CD4-positive, alpha-beta T cell treated with Interleukin-4 for 4 hours (primary cell): ENCODE measurements at places on chromosomes 7 and 10.

DNA sequence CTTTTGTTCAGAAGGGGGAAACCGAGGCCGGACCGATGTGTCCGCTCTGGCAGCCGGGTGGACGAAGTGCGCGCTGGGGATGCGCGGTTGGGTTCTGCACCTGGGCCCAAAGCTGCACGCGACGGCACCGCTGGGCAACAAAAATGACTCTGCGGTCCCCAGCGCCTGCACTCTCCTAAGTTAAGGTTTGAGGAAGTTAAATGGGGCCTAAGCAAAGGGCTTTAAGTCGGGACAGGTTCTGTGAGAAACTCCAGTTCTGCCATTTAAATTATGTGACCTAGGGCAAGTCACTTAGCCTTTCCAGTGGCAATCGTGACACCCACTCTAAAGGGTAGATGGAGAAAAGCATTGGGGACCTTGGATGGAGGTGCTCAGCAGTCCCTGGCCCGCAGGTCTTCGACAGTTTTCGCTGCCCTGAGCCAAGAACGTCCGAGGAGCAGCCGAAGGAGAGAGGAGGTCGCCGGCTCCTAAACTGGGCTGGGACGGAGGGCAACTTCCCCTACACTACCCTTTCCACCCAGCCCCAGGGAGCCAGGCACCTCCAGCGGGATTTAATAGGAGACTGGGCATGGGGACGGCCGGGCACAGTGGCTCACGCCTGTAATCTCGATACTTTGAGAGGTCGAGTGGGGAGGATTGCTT lies 534 bp upstream of the ACBD5 start:
- peak; percentile 18 for DNase-seq

GRCh38 chr7:91517201-91517785 lies 253.1 kb downstream of the FZD1 start:
- DNase-seq = no peak

DNA sequence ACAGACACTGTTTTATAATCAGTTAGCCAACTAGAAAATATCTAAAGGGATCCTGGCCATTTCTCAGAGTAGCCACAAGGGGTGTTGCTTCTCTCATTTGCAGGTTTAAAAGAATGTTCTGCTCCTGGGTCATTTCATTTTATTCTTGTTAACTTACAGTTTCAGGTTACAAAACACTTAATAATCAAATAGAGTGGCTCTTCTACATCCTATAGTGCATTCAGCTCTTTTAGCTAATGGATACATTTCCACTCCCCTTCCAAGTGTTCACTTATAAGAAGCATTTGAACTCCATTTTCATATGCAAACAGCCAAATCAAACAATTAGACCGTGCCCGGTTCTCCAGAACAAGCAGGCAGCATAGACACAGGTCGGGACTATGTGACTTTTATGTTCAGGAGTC lies 117.5 kb downstream of the TRIL start:
- DNase-seq = no peak

DNA sequence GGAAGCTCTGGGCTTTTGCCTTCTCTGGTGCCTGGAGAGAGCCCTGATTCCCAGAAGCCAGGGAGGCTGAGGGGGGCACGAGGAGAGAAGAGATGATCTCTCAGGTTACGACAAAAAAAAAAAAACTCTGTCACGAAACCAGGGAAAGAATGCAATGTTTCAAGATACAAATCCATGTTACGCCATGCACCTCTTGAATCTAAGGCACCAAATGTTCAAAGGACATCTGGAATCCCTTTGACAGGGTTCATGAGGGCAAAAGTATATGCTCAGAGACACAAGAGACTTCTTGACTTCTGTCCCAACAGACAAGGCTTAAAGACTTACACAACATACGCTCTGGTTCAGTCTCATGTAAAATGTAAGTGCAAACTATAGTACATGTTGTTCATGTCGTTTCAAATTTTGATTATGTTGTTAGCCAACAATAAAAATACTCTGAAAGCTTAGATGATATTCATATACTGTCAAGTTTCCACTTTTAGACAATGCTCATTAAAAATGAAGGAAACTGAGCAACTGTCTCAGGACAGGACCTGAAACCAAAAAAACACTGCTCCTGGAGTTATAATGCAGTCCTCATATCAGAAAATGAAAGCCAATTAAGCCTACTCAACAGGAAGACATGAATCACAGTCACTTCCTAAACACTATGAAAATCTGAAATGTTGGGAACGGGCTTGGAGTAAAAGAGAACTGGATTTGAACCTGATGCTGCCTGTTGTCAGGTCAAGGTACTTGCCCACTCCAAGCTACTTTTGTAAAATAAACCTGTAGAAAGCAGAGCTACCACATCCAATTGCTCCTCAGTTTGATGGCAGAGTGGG lies 72.3 kb downstream of the CHCHD3 start:
- DNase-seq = no peak

DNA sequence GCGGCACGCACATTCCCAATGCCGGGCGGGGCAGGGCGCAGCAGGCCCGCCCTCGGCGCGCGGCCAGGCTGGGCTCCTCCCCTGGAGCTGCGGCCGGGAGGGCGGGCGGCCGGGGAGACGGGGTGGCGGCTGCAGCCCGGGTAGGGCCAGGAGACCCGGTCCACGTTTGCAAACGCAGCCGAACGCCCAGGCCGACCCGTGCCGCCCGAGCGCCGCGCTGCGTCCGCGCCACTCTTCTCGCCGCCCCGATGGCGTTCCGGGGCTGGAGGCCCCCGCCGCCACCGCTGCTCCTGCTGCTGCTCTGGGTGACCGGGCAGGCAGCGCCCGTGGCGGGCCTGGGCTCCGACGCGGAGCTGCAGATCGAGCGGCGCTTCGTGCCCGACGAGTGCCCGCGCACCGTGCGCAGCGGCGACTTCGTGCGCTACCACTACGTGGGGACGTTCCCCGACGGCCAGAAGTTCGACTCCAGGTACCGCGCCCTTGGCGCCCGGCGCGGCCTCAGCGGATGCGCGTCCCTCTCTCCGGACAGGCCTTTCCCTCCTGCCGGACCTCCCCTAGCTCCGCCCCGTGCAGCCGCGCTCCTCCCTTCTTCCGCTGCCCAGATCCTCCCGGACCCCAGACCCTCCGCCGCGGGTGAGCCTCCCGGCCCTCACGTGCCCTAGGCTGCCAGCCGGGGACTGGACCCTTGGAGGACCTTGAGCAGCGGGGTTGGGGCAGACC lies at the start of gene FKBP9:
Gene FKBP9 (plus strand): TSS at position 115 of the 720 bp plus-strand sequence. CDS start 134 bp downstream, at position 249.
- DNase-seq = no peak

GRCh38 chr10:62053860-62054259 lies 152.4 kb downstream of the ARID5B start:
- DNase-seq = no peak

DNA sequence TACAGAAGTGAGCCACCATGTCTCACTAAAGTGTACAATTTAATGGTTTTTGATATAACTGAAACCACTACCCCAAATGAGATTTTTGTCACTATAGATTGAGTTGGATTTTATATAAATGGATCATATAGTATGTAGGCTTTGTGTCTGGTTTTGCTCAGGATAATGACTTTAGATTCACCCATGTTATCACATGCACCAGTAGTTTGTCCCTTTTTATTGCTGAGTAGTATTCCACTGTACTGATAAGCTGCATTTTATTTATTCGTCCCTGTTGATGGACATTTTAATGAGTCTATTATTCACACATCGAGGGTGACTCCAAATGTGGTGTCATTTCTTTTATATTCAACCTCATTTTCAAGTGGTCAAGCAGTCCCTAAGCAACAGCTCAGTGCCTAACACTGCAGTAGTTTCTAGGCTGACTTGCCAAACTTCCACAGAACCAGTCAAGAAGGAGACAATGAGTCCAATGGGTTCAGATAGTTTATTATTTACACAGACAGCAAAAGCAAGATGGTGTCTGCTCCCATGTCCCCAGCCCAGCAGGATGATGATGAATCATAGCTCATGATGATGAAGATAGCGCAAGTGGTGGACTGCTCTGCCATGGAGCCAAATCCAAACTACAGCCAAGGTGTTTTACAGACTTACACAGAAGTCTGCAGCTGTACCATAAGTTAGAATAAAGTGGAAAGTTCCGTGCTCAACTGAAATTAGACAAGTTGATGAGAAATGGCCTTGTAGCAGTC lies 6.6 kb upstream of the FMC1 start:
- DNase-seq = no peak

GRCh38 chr10:119523895-119524719 lies 18.4 kb downstream of the RGS10 start:
- DNase-seq = no peak

GRCh38 chr7:130272381-130273080 lies 5.9 kb downstream of the CPA2 start:
- DNase-seq = no peak

DNA sequence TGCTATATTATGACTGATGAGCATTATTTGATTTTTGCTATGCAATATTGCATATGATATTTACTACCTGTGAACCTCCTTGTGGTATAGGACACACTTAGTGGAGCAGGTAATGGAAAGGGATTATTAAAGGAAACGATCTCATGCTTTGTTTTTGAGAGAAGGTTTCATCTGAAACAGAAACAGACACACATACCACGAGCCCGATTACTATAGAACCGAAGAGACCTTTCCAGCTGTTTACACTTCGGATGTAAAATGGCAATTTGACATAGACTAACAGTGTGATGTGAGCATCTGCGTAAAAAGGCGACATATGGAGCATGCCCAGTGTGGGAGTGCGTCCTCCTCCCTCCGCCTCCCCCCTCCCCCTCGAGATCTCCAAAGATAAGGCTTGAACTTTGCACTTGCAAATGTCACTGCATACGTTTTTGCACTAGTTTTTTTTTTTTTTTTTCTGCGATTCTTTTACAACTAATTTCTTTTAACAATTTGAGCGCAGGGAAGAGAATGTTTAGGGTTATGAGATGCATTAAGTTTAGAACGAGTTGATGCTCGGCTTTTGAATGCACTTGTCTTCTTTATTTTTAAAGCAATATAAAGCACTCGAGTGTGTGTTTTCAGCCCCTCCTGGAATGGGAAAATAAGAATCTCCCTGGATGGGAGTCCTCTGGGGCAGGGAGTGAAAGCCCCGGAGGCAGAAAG lies 251.0 kb downstream of the NSUN6 start:
- no peak for DNase-seq

- no peak for DNase-seq
These were observed 2.2 kb upstream of the KCTD7 start for GRCh38 chr7:66626331-66626934.

DNA sequence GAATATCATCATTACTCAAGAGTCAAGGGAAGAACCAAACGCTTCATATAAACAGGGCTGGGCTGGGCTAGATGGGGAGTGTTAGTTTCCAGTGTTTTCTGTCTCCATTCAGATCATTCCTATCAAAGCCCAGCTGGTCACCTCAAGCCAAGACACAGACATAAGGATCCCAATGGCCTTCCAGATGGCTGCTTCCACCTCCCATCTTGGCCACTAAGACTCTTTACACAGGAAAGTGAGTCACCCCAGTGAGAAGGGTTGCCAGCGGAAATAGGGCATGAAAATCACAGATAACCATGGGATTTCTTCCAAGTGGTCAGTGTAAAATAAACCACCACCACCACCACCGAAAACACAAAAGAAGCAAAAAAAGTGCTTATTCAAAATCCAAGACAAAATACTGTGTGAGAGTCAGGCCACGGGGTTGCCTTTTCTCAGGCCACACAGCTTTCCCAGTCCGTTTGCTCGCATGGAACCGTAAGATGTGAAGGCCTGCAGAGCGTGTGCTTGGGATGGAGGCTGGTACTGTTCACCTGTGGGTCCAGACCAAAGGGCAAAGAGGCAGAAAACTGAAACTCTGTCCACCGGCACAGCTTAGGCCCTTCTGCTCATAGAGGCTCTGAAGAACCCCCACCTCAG lies 5.6 kb downstream of the PRSS2 start:
- no peak for DNase-seq

DNA sequence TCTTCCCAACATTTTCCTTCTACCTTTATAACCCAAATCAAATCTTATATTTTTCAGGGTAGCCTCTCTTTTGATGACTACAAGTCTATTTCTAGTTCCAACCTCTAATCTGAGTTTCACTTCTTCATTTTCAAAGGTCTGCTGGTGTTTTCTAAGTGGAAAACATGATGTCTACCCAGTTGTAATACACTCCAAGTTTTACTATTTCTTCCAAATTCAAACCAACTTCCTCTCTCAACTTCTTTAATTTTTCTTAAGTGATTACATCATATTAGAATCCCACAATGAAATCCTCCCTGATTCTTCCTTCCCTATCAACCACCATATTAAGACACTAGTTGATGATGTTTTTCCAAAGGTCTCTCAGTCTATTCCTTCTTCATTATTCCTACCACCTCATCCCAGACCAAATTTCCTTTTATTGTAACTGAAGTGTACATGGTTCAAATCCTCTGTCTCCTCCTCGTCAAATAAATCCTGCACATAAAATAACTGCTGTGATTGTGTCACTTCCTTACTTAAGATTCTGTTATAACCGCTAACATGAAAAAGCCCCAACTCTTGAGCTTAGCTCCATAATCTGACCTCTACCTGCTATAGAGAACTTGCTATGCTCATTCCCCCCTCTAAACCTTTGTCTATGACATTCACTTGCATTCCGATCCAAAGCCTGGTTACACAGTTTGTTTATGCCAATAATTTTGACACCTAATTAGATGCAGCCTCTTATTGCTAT lies 12.7 kb downstream of the TAS2R38 start:
- DNase-seq = peak; percentile 10

- no peak for DNase-seq
These were observed 207.1 kb upstream of the NFE2L3 start for GRCh38 chr7:25944777-25945515.

DNA sequence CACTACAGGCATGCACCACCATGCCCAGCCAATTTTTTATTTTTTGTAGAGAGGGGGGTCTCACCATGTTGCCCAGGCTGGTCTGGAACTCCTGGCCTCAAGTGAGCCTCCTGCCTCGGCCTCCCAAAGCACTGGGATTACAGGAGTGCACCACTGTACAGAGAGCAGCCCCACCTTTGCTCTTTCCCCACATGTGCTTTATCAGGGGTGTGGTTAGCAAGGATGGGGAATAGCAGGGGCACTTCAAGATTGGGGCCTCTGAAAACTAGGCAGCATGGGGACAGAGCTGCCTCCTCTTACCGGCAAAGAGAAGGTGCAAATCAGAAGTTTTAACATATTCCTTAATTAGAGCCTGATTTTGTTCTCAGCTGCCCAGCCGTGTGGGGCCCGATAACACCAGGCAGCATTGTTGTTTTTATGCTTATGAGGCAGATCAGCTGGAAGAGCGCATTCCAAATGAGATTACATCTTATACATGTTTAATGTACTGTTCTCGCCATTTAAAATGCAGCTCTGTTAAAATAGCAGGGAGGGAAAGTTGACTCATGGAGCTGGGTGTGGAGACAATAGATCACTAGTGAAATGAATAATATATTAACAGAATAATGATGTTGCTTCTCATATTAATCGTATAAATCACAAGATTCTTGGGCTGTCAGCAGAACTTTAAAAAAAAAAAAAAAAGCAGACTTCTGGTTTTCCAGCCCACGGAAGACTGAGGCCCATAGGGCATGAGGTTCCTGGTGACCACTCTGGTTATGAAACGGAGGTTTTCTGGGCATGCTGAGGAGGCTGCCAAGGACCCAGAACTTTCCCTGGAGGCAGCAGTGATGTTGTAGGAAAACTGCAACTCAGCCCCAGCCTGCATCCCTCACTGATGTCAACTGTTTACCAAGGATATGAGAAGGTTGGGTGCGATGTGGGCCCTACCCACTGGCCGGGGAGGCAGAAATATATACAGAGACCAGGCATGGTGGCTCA lies 62.5 kb downstream of the TMEM130 start:
- no peak for DNase-seq
